Inflammatory macrophage treated with lipopolysaccharide for 1 hour (primary cell): ENCODE measurements at places on chromosomes 6 and 20.

GRCh38 chr20:45465491-45466266, 3.9 kb upstream of the WFDC2 start:
- peak; percentile 54 for DNase-seq

GRCh38 chr20:20184149-20184548, 131.8 kb downstream of the CFAP61 start:
- DNase-seq = peak; percentile 59

- DNase-seq = no peak
These were observed 130.3 kb upstream of the SASH1 start for GRCh38 chr6:148212366-148212765.

- DNase-seq = no peak
These were observed 69.9 kb upstream of the STMND1 start for GRCh38 chr6:17031961-17032360.

DNA sequence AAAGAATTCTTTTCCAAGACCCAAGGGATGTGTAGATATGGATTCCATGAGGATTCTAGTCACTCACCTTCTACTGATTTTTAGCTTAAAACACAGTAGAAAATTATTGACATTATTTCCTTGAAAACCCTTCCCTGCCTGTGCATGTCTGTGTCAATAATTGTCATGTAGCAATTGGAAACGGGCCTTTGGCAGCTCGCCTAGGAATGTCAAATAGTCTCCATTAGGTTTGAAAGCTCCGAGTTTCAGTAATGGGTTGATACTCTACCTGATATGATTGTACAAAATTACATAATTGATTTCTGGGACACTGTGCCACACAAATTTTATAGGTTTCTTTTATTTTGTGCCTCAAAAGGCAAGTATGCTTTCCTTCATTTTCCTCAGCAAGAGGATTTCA, 515.2 kb upstream of the ARID1B start:
- DNase-seq = no peak

DNA sequence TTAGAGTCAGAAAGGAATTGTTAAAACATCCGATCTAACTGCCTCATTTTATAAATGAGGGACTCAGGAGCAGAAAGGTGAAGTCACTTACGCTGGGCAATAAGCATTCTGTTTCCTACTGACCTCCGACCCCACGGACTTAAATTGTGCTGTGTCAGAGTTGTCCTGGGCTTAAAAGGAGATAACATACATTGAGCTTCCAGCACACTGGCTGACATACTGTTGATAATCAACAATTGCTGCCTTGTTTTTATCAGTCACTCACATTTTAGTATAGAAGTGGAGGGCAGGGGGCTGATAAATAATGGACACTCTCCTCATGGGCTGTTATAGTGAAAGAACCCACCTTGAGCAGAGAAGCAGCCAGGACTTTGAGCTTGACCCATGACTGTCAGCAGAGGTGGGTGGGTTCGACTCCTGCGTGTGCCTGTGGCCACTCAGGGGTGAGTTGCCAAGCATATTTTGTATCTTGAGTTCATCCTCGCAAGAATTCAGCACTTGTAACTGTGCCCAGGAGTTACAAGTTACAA, 166.5 kb upstream of the JARID2 start:
- no peak for DNase-seq

DNA sequence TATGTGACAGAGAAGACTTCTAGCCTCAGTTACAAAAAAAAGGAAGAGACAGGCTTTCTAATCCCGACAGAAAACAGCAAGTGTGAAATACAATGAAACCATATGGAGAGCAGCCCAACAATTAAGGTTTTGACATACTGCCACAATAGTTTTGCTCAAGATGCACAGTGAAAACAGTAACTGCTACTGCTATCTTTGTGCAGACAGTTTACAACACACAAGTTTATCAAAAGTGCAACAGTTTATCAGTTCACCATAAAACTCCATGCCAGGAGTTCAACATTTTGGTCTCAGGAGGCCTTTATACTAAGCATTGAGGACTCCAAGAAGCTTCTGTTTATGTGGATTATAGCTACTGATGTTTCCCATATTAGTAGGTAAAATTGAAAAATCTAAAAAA, 37.6 kb downstream of the GOPC start:
- DNase-seq = no peak

DNA sequence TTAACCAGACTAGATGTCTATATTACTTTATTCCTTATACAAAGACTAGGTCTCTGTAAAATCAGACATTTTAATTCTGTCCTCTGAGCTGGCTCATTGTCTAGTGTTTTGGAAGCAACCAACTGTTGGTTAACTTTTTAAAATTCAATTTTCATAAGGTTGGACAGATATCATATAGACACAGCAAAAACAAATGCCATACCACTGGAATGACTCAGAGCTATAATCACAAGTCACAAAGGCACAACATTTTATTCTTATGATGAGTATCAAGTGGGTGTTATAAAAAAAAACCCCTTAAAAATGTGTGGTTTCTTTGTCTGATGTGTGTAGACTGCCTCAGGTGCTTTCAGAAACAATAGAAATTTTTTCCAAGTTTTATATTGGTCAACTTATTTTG, 296.2 kb upstream of the MARCKS start:
- DNase-seq = no peak

DNA sequence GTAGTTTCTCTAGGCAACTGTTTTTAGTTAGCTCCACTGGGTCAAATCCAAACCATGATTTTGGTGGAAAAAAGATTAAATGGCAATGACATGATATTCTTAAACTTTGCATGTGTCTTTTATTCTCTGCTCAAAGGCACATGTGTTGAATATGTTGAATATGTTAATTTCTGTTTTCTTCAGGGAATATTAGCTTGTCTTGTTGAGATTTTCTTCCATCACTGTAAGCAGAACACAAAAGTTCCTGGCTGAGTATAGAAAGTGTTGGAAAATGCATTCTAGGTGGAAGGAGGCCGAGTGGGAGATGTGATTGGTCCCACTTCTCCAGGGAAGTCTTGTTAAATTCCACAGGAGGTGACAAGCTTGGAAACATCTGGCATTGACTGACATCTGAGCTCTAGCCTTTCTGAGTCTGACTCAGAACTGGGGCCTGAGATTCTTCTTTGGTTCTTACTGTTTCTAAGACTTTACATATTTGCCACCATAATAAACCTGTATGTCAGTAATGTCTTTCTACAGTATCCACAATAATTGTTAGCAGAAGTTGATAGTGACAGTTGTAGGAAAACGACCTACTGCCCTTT, 81.1 kb downstream of the LAMA4 start:
- no peak for DNase-seq

DNA sequence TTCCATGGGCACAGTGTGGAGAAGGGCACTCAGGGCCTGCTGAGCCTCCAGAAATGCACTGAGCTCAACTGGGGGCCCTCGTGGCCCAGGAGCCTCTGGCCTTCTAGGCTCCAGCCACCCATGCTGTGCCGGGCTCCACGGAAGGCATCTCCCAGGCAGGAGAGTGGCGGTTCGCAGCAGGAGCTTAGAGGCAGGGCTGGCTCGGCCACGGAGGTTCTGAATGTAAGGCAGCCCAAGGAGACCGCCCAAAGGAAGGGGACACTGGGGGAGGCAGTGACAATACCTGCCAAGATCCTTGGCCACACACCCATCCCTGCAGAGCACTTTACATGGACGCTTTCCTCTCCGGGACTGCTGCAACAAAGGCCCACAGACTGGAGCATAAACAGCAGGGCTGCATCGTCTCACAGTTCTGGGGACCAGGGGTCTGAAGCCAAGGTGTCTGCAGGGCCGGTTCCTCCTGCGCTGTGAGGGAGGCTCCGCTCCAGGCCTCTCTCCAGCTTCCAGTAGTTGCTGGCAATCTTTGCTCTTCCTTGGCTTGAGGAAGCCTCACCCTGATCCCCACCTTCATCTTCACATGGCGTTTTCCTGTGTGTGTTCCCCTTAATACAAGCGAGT, 128.2 kb upstream of the CDH4 start:
- no peak for DNase-seq

GRCh38 chr20:36399147-36399968, 93.2 kb downstream of the DLGAP4 start:
- DNase-seq = peak; percentile 43

DNA sequence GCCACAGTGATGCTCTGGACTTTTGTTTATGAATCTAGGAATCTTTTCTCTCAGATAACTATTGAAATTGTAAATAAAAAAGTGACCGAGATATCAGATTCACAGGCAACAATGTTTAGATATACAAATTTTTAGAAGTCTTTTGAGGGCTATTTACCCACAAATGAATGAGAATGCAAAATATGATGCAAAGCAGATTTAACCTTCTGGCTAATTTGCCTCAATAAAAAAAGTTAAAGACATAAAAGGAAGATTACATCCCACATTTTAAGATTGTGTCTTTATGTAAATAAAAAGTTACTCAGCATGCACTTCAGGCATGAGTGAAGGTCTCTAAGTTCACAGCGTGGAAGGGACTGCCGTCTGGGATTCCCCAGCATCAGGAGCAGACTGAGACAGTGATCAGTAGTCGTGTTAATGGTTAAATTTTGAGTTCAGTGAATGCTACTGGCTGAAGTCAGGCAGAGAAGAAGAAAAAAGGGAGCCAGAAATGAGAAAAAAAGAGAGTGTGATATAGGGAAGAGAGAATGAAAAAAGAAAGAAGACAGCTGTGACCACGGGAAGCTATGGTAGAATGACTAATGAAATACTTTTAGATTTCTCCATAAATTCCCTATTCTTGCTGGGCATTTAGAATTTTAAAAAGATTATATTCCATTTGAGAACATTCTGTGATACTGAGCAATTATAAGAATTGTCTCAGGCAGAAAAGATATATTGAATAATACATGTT, 93.6 kb downstream of the MYB start:
- no peak for DNase-seq

GRCh38 chr20:50487397-50487796, 22.8 kb upstream of the PTPN1 start:
- no peak for DNase-seq

DNA sequence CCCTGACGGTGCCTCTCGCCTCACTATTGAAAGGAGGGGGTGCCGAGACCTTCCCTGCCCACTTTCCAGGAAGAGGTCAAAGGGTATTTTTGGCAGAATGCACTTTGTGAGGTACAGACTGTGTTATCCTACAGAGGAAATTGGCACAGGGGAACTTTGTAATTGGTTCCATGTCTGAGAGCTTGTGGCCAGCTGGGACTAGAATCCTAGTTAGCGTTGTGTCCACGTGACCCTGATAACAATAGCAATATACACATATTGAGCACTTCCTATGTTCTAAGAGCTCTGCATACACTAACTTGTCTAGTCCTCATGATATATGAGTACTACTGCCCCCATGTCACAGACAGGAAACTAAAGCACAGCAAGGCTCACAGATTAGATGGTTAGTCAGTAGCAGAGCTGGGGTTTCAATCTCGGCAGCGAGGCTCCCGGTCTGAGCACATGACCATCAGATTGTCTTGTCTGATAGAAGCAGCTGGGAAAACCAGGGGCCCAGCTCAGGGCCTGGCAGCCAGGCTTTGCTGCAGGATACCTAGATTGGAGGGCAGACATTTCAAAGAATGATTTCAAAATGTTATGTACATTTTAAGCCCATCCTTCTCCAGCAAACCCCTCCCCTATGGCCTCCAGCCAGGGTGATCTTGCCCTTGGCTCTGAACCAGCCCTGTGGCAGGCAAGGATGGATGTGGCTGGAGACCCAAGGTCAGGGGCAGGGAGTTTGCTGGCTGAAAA, 1.4 kb downstream of the MAPK13 start:
- peak; percentile 48 for DNase-seq

- no peak for DNase-seq
These were observed 90.6 kb downstream of the MAP3K4 start for GRCh38 chr6:161082215-161082614.

DNA sequence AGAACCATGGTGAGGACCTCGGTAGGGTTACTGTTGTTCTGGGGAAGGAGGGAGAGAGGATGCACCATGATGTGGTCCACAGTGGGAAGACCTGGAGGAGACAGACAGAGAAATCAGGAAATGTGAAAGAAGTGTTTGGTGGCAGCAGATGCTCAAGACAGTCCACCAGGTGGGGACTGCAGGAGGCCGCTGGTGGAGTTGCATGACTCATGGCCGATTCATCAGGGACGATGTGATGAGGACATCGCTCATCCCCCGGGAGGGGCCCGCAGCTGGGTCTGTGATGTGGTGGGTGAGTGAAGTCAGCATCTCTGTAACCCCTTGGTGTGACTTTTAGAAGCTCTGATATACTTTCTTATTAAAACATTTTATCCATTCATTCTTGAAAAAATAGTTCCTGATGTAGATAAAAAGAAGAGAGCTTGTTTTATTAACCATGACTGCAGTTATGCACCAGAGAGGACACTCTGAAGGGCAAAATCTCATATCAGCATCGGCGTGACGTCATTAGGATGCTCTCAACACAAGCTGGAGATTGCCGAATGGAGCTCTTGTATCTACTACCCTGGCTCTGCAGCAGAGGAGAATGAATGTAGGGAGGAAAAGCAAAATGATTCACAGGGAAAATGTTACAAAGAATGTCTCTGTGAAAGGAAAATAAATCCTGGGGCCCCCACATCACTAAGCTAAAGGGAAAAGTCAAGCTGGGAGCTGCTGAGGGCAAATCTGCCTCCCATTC, 71.2 kb downstream of the RAMACL start:
- no peak for DNase-seq

DNA sequence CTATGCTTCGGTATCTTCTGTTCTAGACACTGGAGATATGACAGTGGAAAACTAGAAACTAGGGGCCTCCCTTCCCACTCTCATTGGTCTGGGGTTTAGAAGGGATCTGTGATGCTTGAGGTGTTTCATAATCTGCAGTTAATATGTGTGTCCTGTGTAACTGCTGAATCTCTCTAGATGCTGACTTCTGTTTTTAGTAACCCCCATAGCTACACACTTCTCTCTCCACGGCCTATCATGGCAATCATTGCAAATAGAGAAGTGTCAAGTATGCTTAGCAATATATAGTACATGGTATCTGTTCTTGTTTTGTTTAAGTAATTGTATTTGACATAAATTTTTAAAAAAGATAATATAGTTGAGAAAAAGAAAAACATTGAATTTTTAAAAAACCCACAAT, 394.6 kb upstream of the MMS22L start:
- DNase-seq = no peak

GRCh38 chr20:24615353-24615752, 145.9 kb downstream of the SYNDIG1 start:
- DNase-seq = no peak

GRCh38 chr6:79201143-79201542, 33.3 kb downstream of the HMGN3 start:
- DNase-seq = no peak

GRCh38 chr6:164401871-164402270, 907.5 kb downstream of the C6orf118 start:
- DNase-seq = no peak
